ENCODE measurements at places on chromosomes 7 and 10.
A peak's percentile ranks its signal among the peaks of the same experiment; 100 is the strongest.

DNA sequence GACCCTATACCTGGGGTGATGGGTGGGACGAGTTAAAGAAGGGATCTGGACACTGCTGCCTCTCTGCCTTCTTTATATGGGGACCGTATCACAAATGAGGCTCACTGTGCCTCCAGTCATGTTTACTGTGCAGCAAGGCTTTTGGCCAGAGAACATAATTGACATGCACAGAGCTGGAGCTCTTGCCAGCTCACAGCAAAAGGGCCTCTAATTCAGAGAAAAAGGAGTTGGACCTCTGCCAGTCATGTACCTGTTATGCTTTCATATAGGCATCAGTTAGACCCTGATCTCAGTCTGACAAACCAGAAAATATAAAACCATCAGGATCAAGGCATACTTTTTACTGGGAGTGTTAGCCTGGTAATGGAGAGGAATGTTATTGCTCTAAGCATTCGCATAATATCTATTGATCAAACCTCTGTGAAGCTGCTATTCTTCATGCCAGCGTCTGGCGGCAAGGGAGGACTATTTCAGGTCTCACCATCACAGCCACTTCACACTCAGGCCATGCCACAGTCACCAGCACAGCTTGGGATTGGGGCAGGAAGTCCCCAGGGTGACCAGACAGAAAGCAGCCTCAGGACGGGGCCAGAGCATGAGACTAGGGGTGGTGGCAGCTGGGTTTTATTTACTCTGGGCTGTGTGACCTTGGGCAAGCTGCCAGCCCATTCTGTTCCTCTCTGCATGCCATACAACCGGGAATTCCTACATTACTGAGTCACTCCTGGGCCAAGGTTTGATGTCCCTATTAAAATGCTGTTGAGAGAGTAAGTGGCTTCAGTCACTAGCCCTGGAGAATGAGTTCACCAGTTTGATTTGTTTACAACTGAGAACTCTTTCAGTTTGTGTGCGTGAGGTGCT, 90.1 kb downstream of the NPSR1 start:
- DNase-seq, result peak; percentile 6

GRCh38 chr7:8932751-8933150, 499.3 kb downstream of the NXPH1 start:
- DNase-seq, result no peak

- no peak for DNase-seq
These were observed 23.5 kb downstream of the MAT1A start for GRCh38 chr10:80265740-80266512.

GRCh38 chr7:103134836-103135554, 13.9 kb downstream of the NAPEPLD start:
- no peak for DNase-seq

DNA sequence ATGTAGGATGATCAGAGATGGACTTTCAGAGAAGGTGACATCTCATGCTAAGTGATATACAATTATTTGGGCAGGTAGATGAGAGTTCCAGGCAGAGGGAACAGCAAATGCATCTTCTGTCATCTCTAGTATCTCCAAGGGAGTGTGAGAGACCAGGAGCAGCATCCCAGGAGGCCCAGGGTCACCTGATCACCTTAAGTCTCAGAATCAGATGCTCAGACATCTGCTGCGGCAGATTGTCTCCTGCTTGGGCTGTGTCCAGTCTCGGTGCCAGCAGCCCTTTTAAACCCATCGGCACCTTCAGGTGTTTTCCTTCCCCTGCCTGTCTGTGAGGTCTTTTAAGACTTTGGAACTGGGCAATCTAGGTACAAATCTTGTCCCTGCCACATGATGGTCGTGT, 690.6 kb downstream of the LRMDA start:
- no peak for DNase-seq
